Activated CD4-positive, alpha-beta T cell treated with anti-CD3 and anti-CD28 coated beads, Interleukin-2, amount 50 U/mL, for 16 hours (primary cell): ENCODE measurements at places on chromosomes 4 and X.
A peak's percentile ranks its signal among the peaks of the same experiment; 100 is the strongest.

- no peak for DNase-seq
Measured at GRCh38 chrX:107579956-107580355, 48.4 kb upstream of the PRPS1 start.

DNA sequence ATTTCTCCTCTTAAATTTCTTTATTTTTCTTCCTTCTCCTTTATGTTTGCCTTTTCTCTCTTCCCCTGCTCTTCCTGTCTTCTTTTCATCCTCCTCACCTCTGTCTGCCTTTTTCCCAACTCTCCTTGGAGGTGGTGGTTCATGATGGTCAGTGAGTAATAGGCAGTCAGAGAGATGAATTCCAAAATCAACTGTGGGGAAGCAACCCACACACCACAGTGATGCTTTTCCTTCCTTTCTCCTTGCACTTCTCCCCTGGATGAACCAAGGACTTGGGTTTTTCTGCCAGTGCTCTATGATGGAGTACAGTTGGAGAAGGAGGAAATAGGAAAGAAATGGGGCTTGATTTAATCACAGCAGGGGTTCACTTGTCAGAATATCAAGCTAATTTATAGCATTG lies 153.8 kb downstream of the DCK start:
- no peak for DNase-seq

- DNase-seq = no peak
Measured at GRCh38 chrX:119150163-119151050, 22.8 kb upstream of the KIAA1210 start.

GRCh38 chr4:2934077-2934812 lies 29.0 kb downstream of the NOP14 start:
- DNase-seq = peak; percentile 45

- no peak for DNase-seq
Measured at GRCh38 chr4:71524756-71525155, 185.9 kb downstream of the SLC4A4 start.

DNA sequence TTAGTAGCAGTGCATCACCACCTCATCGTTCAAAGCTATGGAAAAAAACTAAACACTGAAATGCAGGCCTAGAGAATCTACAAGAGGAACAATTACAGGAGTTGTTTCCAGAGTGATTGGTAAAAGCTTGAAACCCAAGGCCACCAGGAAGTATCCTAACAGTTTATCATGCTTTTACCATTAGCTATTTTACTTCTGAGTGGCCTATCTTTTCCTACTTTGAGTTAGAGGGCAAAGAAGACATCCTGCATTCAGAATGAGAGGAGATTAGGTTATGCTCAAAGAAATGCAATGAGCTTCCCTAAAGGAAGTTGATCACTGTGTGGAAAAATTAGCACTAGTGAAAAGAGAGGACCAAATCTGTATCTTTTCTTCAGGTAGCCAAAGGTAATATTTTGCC lies 69.8 kb upstream of the PRSS48 start:
- no peak for DNase-seq

DNA sequence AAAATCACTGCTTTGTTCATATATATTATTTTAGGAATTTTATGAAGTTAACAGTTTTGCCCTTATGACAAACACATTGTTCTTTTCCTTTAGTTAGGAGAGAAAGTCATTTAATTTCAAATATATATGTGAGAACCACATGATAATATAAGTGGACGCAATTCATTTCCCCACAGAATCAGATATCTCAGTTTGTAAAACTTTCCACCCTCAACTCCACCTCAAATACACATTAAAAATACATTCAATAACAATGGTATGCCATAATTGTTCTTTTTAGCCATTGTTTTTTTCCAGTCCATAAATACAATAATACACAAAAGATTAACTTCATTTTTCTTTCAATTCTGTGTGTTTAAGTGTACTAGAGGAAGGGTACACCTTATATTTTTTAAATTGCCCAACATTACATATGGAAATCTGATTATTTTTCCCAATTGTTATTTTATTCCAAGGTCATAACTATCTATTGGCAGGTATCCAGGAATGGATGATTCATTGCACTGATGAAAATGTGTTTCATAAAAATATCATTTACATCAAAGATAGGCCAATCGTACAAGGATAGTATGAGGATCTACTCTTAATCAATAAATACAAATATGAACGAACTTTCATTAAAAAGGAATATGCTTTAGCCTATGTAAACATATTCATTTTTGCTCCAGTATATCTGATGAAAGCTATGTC lies 125.0 kb downstream of the PPP3CA start:
- no peak for DNase-seq

- DNase-seq = no peak
Measured at GRCh38 chr4:67651536-67651935, 49.4 kb downstream of the UBA6 start.

- DNase-seq = no peak
Measured at GRCh38 chr4:33930497-33930896, 2313.8 kb downstream of the ARAP2 start.

- peak; percentile 72 for DNase-seq
Measured at GRCh38 chr4:113636877-113637276, 124.7 kb downstream of the CAMK2D start.

- DNase-seq = no peak
Measured at GRCh38 chr4:73676861-73677323, 56.7 kb upstream of the RASSF6 start.

DNA sequence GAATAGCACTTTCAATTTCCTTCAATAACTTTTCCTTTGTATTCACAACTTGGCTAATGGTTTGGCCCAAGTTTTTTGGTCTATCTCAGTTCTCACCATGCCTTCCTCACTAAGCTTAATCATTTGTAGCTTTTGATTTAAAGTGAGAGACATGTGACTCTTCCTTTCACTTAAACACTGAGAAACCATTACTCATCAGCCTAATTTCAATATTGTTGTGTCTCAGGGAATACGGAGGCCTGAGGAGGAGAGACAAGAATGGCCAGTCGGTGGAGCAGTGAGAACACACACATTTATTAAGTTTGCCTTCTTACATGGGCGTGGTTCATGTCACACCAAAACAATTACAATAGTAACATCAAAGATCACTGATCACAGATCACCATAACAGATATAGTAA lies 56.7 kb downstream of the TSPAN5 start:
- peak; percentile 84 for DNase-seq

GRCh38 chr4:77618383-77619241 lies 13.0 kb downstream of the CXCL13 start:
- peak; percentile 81 for DNase-seq

DNA sequence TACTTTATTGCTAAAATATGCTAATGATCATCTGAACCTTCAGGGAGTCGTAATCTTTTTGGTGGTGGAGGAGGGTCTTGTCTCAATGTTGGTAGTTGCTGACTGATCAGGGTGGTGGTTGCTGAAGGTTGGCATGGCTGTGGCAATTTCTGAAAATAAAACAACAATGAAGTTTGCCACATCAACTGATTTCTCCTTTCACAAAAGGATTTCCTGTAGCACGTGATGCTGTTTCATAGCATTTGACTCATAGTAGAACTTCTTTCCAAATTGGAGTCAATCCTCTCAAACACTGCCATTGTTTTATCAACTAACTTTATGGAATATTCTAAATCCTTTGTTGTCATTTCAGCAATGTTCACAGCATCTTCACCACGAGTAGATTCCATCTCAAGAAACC lies 19.3 kb downstream of the DDIT4L start:
- DNase-seq = no peak

- DNase-seq = no peak
Measured at GRCh38 chr4:37662251-37662650, 23.9 kb downstream of the RELL1 start.

GRCh38 chr4:108317377-108317776 lies 148.6 kb upstream of the LEF1 start:
- no peak for DNase-seq

DNA sequence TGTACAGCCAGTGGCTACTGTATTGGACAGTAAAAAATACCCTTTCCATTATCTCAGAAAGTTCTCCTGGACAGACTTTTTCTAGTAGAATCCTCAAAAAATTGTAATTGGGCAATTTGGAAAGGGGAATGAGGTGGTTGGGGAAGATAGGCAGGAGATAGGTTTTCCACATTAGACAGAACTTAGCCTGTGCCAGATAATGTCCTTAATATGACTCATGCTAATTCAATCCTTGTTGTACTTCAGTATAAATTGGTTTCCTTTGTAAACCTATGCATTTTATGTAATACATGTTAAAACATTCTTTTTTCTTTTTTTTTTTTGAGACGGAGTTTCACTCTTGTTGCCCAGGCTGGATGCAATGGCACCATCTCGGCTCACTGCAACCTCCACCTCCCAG lies 8.9 kb downstream of the EIF4E start:
- no peak for DNase-seq

DNA sequence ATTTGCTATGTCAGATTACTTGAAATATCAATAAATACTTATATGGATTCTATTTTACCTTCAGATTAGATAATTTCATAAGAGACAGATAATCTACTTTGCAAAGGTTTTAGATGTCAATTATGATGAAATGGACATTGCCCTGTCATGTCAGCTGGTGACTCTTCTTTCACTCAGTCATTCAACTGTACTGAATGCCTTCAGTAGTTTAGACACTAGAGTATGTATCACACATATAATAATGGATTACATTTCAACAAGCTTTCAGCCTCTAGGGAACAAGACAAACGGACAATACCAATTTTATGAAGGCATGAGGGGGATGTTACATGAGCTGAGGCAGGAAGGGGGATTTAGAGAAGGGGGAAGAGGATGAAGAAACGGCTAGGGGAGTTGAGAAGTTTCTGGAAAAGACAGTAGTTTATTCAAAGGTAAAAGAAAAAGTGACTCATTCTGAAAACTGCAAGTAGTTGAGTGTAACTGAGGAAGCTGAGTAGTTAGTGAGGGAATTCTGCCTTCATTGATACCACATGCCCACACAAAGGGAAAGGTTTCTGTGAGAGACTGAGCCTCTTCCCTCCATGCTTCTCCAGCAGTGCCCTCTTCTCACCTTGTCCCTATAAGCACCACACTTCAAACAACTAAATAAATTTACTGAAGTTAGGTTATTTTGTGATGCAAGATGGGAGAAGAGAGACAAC lies 25.7 kb downstream of the SLC9B2 start:
- no peak for DNase-seq

DNA sequence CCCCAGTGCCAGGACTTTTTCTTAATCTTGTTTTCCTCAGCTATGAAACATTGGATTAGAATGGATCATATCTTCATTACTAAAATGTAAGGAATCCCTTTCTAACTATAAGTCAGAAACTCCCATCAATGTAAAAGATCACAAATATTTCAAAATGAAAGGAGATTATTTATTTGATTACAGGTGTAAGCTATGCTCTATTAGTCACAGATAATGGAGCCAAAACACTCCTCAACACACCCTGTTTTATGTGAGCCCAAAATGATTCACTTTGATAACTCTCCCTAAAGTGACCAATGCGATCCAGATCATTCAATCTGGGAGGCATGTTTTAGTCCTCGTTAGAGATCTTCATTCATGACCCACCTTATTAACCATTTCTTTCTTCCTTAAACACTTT lies 566.7 kb upstream of the TENM3 start:
- DNase-seq = no peak

DNA sequence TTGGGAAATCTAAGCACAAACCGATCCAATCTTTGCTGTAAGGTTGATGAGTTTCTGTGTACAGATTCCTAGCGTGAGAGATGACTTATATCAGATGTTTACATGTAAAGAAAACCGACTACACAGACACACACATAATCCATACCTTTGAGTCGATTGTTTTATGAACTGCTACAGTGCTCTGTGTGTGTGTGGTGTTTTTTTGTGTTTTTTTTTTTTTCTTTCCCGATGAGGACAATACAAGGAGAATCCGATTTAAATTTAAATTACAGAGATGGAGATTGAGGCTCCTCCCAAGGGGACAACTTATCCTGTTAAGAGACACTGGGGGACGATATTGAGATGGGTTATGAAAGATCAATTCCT lies 461 bp upstream of the SLC9A6 start:
- no peak for DNase-seq

DNA sequence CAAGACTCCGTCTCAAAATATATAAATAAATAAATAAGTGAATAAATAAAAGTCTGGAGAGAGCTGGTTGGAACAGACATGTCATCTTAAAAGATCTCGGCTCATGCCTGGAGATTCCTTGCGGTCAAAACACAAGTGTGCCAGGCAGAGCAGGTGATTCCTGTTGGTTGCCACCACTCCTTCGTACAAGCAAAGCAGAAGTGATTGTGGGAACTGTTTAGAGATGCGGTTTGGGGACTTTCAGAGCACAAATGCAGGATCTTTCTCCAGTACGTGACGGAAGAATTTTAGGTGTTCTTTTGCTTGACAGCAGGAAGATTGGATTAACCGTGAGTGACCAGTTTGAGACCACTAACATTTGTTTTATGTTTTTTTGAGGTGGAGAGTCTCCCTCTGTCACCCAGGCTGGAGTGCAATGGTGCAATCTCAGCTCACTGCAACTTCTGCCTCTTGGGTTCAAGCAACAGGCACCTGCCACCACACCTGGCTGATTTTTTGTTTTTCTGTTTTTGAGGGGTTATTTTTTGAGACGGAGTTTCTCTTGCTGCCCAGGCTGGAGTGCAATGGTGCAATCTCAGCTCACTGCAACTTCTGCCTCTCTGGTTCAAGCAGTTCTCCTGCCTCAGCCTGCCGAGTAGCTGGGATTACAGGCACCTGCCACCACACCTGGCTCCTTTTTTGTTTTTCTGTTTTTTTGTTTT lies 2.8 kb upstream of the CRLF2 start:
- DNase-seq = no peak

GRCh38 chrX:103666202-103667107 lies 20.0 kb downstream of the MORF4L2 start:
- DNase-seq = no peak

DNA sequence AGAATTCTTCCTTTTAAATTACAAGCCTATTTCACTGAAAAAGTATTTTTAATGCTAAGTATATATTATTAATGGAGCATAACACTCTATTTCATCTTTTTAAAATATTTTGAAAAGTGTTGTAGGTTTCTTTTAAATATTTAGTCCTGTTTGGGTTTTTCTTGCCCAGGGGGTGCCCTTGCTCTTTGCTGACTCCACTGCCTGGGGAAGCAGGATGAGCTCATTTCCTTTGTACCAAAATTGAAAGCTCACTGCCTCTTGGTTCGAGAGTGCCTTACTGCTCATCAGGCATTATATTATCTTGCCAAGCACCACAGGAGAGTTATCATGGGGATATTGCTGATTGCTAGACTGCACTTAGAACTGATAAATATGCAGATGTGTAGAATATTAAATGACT lies 819.2 kb downstream of the PCDH18 start:
- peak; percentile 1 for DNase-seq

- peak; percentile 23 for DNase-seq
Measured at GRCh38 chr4:158624889-158625478, 46.7 kb downstream of the C4orf46 start.

DNA sequence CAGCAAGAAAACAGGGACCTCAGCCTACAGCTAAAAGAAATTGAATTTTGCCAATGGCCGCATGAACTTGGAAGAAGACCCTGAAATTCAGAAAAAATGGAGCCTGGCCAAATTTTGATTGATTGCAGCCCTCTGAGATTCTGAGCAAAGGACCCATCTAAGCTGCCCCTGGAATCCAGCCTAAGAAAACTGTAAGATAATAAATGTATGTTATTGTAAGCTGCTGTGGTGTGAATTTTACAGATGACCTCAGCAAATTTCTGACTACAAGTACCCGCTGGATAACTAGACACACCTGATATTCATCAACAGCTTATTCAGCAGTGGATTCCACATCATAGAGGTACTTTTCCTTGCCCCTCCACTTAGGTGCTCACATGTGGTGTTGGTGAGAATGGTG lies 119.5 kb upstream of the EPHA5 start:
- DNase-seq = no peak

GRCh38 chr4:94395562-94395961 lies 52.9 kb upstream of the HPGDS start:
- DNase-seq = no peak
